ENCODE measurements at places on chromosomes 7 and 10.

GRCh38 chr10:46555713-46556514 is 544 bp downstream of the GPRIN2 start:
- no peak for DNase-seq

DNA sequence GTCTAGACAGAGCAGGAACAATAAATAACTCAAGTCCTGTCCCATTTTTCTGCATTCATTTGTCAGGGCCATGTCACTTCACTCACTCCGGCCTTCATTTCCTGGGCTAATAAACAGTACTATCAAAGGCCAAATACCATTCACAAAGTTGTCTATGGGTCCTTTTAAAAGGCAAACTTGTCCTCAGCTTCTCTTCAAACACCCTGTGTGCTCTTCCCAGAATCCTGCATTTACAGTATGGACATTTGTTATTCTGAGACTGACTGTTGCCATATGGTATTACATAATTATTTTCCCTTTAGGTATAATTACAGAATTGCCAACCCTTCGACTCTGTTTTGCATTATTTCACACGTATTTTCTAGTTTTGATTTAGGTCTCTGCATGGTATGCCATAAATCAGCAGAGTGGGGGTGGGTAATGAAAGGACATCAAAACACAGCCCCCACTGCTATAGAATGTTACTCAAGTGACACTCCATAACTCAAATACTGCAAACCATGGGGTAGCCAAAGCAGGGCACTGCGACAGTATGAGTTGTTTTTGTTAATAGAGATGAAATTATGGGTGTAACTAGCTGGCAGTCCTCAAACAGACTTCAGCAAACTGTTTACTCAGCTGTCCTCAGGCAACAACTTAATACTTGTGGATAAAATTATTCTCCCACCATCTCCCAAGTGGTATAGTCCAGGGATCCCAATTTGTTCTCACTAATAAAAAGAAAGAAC is 183.7 kb downstream of the TRIL start:
- DNase-seq: no peak

DNA sequence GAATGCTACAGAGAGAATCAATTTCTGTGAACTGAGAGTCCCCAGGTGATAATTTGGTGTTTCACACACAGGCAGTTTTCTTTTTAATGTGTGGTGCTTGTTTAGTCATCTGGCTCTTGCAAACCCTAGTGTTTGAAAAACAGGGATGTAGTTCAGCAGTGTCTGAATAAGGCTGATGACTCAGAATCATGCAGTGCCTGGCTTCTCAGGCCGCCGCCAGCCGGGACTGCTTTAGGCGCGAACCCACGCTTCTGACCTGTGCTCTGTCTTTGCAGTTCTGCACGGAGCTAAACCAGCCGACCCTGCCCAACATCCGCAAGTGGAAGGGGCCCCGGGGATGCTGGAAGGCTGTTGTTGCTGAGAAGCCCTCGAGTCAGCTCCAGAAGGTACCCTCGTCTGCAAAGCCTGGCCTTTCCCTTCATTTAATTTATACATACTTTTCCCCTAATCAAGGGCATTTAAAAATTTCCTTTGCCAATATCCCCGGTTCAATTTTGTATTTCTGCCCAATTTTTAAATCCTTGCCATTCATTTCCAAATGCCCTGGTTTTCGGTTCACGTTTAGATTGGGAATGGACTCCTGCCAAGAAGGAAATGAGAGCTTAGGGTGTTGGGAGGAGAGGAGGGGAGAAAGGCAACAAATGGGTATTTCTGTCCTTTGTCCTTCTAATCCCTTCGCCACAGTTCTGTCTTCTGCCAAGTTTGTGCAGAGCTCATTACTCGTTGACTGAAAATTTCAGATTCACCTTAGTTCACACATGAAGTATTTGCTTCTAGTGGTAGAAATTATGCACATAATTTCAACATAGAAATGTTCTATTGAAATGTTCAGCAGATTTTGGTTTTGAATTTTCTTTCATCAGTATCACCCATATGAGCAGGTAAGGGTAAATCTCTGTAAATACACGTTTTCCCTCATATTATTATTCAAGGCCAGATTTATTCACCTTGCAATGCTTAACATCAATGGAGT is 108.5 kb upstream of the ANLN start:
- peak; percentile 92 for DNase-seq

DNA sequence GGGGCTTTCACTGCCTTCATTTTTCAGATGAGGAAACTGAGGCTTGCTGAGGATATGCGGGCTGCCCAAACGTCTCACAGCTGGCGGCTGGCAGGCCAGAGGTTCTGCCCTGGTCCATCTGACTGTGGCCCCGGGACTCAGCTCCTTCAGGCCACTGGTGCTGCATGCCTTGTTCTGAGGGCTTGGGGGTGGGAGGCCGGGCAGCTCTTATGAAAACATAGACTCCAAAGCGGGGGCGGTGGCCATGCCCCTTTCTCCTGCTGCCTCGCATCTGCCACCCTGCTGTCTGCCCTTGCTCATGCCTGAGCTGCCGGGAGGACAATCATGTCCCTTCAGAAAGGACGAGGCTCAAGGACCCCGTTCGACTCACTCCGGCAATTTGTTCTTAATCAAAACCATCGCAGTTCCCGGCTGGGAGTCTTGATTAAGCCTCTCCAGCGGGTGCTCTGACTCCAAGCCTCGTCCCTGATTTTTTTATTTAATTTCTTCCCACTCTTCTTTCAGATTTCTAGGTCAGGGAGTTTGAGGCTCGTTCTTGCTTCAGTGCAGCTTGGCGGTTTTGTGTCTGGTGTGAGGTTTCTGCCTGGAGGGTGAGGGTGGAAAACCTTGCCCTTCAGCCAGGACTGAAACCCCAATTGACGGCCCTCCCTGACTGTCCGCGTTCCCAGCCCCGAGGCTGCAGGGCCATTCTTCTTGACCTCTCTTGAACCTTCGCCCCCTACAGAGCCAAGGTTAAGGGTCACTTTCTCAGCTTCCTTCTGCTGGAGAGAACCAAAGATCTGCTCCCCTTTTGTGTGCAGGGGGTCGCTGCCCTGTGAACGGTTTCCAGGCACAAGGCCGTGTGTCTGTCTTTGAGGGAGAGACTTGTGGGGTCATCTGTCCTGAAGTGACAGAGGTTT is 120.8 kb downstream of the DNAJB6 start:
- DNase-seq: no peak

DNA sequence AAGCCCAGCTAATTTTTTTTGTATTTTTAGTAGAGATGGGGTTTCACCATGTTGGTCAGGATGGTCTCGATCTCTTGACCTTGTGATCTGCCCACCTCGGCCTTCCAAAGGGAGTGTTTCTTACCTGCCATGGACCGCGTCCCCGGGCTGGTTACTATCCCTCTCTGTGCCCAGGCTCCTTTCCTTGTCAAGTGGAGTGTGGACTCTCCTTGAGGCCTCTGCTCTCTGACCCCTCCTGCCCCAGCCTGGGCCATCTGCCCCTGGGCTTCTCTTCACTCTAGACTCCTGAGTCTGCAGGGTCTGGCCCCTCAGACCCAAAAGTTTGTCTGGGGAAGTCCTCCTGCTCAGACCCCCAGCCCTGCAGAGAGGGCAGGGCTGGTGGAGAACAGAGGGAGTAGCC is 20.7 kb downstream of the NEURL1 start:
- DNase-seq: no peak

DNA sequence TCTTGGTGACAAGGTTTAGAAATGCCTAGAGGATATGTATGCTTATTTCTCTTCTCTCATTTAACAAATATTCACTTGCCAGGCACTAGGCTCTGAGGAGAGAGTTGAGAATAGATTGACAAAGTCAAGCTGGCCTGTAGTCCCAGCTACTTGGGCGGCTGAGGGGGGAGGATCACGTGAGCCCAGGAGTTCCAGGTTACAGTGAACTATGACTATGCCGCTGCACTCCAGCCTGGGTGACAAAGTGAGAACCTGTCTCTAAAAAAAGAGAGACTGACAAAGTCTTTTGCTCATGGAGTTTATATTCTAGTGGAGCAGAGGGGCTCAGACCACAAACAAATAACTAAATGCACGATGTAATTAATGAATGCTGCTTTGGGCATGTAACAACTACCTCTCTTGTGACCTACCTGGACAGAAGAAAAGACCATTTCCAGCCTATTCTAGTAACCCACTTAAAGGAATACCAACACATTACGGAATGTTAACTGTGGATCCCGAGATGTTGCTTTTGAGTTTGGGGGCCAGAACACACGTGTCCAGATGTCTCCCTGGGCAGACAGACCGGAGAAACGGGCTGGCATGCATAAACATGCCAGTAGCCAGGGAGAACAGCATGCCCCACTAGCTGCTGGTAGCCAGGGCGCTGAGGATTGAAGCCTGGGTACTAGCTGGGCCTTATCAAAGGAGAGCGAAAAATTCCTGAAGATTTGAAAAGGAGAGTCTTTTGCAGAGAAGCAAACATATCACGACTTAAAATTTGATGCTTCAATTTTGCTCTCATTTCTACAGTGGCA is 2.6 kb upstream of the BMPR1A start:
- no peak for DNase-seq

GRCh38 chr7:56229631-56230030 is 113.4 kb upstream of the NUPR2 start:
- DNase-seq: no peak

DNA sequence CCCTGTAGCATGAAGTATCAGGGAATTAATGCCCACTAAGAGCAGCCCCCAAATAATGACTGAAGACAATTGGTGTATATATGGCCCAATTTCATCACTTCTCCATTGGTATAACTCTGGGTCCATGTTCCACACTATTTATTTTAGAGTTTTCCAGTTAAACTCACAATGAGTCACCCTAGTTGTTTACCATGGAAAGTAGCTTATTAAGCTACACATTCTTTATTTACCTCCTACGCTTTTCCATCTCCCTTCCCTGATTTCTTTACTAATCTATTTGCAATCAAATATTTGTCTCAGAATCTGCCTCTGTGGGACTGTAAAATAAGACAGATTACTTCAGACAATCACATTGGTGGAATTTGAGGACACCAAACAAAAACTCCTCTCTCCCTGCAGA is 655.6 kb downstream of the SORCS1 start:
- DNase-seq: no peak

- DNase-seq: no peak
Observed at GRCh38 chr7:29398011-29398410, 165.6 kb upstream of the PRR15 start.

GRCh38 chr10:43350686-43351085 is 20.8 kb upstream of the FXYD4 start:
- no peak for DNase-seq

GRCh38 chr10:90871279-90871765 is 452 bp upstream of the RPP30 start:
- peak; percentile 85 for DNase-seq

- DNase-seq: peak; percentile 40
Observed at GRCh38 chr10:62166331-62167131, 102.1 kb downstream of the RTKN2 start.

DNA sequence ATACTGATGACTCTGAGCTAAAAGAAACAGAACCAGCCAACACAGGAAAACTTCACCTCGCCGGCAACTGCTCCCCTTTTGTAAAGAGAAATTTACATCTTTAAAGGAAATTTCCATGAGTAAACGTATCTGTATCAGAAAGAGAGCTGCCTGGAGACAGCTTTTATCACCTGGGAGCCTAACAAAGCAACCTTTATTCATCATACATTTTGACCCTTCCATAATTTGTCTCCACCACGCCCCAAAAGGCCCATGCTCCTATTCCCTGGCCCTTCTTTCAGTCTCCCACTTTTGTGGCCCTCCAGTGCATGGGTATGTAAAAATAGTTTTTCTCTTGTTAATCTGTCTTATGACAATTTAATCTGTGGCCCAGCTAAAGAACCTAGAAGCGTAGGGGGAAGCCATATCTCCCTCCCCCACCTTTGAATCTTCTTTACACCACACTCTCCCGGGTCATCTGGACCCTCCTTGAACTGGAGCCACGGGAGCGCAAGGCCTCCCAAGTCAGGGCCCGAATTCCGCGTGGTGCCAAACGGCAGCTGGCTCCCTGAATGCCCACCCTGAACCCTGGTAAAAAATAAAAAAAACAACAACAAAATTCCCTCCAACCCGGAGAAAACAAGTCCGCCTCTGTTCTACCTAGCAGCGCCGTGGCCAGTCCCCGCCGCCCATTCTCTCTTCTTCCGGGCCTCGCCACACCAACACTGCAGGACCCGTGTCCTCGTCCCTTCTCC is 15.4 kb upstream of the FKBP9 start:
- DNase-seq: no peak

DNA sequence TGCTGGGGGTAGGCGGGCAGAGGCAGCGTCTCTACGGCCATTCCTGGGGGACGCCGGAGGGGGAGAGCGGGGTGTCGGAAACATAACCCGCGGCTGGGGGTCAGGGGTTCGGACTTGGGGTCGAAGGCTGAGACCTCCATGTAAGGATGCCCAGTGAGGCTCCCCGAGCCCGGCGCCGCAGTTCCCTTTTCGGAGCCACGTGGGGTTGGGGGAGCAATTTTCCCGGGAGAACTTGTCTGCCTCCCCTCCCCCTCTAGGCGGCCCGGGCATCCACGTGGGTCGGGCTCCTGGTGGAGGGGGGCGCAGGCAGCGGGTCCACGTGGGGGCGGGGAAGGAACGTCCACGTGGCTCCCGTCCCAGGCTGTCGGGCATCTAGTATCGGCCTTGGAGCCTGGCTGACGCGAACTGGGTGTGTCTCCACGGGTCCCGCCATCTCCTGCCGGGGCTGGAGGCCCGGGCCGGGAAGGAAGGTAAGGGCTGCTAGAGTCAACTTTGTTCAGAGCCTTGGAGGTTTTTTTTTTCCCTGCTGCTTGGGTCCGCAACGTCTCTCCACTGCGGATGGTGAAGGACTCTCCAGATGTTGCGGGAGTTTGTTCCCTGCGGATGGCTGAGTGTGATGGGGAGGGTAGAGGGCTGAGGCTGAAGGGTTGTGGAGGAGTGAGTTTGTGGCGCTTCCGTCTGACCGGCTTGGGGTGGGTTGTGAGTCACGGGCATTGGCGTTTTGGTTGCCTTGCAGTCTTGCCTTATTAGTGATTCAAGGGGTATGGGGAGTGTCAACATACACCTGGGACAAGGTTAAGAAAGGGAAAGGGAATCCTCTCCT is 744 bp downstream of the PPRC1 start:
- peak; percentile 75 for DNase-seq

- no peak for DNase-seq
Observed at GRCh38 chr10:84204122-84204521, 9.8 kb downstream of the CDHR1 start.

DNA sequence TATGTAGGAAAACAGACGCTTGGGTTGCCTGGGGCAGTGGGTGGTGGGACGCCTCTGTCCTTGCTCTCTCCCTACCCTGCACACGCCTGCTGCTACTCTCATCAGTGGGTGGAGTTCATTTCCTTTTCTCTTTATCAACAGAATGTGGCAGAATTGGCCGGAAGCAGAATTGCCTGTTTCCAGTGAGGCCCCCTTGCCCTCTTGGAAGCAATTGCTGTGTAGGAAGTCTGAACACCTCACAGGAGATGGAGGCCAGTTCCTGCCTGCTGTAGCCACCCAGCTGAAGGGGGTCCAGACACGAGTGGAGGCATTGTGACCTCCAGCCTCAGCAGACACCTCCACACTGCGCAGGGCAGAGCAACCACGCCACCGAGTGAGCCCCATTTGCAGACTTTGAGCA is 331.6 kb upstream of the ZNF32 start:
- DNase-seq: no peak
